ENCODE measurements at places on chromosomes 7 and 10.
A peak's percentile ranks its signal among the peaks of the same experiment; 100 is the strongest.

GRCh38 chr10:43322769-43323168 is 48.7 kb upstream of the FXYD4 start:
- peak; percentile 82 for DNase-seq

DNA sequence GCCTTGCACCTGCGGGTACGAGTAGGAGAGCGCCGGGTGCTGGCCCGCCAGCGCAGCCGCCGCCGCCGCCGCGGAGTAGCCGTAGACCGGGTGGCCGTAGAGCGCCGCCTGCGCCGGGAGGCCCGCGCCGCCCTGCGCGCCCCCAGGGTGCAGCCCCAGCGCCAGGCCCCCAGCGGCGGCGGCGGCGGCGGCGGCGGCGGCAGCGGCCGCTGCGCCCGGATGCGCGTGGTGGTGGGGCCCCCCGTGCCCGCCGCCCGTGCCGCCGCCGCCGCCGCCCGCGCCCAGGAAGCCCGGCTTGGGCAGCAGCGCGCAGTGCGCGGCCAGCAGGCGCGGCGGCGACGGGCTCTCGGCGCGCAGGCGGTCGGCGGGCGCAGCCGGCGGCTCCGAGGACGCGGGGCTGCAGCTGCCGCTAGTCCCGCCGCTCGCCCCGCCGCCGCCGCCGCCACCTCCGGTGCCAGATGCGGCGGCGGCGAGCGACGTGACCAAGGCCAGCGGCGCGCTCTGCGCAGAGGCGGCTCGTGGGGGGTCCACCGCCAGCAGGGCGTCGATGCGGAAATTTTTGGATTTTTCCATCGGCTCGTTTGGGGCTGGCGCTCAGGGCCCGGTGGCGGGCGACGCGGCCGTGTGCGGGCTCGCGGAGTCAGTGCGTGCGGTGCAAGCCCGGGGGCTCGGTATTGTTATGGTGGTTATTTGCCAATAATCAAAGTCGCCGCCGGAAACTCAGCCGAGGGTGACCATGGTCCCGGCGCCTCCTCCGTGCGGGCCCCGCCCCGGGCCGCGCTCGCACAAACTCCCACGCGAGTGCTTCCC is 480 bp downstream of the MNX1 start:
- DNase-seq = no peak

GRCh38 chr7:17123020-17123419 is 175.4 kb upstream of the AHR start:
- DNase-seq = no peak

DNA sequence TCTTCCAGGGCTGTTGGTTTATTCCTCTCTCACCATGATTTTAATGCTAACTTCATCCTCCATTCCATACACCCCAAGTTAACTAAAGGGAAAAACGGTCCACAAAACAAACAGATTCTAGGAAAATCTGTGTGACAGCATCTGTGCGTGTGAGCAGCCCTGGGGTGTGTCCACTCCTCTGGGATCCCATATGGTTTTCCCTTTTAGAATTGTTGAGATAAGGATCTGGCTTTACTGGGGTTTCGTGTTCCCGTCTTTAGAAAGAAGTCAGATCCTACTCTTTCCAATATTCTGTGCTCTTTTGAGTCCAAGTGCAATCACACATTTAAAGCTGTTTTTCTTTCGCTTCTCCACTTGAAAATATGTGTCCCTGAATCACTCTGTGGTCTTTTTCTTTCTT is 257.1 kb downstream of the KLF6 start:
- DNase-seq = no peak

- DNase-seq = no peak
These were observed 112.5 kb upstream of the UNC5B start for GRCh38 chr10:71099731-71100361.

GRCh38 chr10:57624856-57625592 is 642.7 kb downstream of the IPMK start:
- no peak for DNase-seq

GRCh38 chr7:18496341-18496700 is 772 bp downstream of the HDAC9 start:
- no peak for DNase-seq

DNA sequence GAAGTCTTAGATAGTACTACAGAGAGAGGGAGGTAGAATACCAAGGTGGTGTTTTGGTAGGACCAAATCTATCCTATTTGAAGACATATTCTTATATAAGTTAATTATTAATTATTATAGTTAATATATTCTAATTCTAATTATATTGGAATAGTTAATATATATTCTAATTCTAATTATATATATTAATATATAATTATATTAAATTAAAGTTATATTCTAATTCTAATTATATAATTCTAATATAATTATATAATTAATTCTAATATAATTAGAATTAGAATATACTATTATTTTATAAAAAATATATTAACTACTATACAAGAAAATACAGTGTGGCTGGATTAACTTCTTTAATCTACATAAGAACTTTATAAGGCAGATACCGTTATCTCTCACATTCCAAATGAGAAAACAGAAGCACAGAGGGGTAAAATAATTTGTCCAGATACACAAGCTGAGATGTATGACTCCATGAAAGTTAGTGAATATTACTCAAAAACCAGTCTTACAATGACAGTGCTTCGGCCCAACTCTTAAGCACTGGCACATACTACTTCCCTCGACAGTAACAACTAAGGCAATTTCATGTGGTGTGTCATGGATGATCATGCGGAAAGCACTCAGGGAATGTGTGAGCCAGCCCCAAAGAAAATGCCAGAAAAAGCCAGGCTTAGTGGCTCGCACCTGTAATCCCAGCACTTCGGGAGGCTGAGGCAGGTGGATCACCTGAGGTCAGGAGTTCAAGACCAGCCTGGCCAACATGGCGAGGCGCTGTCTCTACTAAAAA is 42.6 kb downstream of the TYW1B start:
- no peak for DNase-seq

- DNase-seq = no peak
These were observed 90.1 kb upstream of the ARMC3 start for GRCh38 chr10:22837771-22838170.

- no peak for DNase-seq
These were observed 82.0 kb downstream of the BMS1 start for GRCh38 chr10:42864575-42864974.

DNA sequence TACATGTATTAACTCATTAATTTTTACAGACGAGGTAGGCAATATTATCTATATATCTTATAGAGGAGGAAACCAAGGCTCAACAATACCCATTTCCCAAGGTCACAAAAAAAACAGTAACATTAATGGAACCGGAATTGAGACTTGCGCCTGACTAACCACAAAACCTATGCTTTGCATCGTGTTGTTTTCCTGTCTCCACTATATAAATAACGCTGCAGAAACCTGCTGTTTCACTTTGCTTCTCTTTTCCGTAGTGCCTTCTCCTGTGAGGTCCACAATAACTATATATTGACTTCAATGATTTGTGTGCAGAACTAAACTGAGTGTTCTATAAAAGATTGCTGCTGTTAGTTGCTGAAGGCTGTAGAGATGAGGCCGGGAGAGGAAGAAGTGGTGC is 97.7 kb upstream of the RPA3 start:
- no peak for DNase-seq

GRCh38 chr10:28254290-28254985 is 48.4 kb downstream of the MPP7 start:
- peak; percentile 5 for DNase-seq

DNA sequence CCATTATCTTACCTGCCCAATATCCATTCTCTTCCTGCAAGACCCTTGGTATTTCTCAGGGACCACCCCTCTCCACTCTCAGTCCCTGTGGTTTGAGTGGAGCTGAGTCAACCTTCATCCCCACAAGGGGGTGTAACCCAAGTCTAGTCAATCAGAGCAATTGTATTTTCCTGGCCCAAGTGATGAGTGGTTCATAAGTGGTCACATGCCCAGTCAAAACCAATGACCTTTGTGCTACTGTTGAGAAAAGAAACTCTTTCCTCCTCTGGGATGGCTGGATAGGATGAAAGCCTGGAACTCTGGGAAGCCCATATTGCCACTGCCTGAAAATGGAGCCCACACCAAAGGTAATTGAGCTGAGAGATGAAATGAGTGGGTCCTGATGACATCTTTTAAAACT is 93.6 kb downstream of the SNX10 start:
- no peak for DNase-seq

GRCh38 chr7:2955269-2955668 is 88.4 kb downstream of the CARD11 start:
- no peak for DNase-seq

GRCh38 chr7:119175911-119176627 is 951.6 kb downstream of the ANKRD7 start:
- peak; percentile 70 for DNase-seq

DNA sequence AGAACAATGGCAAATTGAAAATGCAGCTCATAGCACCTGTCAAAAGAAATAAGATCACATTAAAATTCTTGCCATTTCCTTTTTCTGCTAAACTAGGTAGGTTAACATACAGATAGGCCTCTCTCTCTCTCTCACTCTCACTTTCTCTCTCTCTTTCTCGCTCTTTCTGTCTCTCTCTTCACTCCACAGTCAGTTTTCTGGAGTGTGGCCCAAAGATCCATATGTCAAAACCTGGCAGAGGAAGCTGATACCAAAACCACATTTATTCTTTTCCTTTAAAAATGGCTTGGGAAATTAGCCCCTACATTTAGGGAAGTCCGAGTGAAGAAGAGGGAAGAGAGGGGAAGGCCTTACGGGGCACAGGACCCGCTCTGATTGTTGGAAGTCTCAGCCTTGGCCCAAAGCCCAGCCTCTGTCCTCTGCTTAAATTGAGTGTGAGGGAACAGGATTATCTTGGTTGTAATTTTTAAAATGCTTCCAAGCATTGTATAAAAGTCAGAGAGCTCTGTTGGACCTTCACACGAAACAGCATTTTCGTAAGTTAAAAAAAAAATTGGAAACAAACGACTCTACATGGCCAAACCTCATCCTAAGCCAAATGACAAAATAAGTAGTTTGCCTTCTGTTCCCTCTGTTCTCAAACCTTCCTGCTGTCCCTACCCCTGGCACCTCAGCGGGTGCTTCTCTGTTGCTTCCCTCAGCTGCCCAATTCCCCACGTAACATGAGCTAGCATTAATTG is 83.2 kb downstream of the FRMD4A start:
- no peak for DNase-seq

Measured in NCI-H2227 treated with DMSO at 0.1 percent for 48 hours (cell line).